ENCODE measurements at places on chromosomes 2 and 18. TPM values are rescaled to one million over a fixed set of nuclear protein-coding genes. Genes with fewer than 3 reads are reported as not detected.

Gene PRSS56
- 0.82 TPM for total RNA-seq

Gene COL4A4
- 4.9 TPM for total RNA-seq

Gene UBXN4
- 89.9 TPM for total RNA-seq

Gene ELAC1
- total RNA-seq, result 5.3 TPM

Gene MYOM1
- total RNA-seq, result 662 TPM

Gene CRYGD
- total RNA-seq, result not detected

Gene ZNF519
- total RNA-seq, result 11.6 TPM

Gene RNF144A
- total RNA-seq, result 25.5 TPM
